ENCODE measurements at places on chromosomes 6 and 20.

GRCh38 chr20:9515741-9516233, 1.4 kb downstream of the LAMP5 start:
- DNase-seq = no peak

DNA sequence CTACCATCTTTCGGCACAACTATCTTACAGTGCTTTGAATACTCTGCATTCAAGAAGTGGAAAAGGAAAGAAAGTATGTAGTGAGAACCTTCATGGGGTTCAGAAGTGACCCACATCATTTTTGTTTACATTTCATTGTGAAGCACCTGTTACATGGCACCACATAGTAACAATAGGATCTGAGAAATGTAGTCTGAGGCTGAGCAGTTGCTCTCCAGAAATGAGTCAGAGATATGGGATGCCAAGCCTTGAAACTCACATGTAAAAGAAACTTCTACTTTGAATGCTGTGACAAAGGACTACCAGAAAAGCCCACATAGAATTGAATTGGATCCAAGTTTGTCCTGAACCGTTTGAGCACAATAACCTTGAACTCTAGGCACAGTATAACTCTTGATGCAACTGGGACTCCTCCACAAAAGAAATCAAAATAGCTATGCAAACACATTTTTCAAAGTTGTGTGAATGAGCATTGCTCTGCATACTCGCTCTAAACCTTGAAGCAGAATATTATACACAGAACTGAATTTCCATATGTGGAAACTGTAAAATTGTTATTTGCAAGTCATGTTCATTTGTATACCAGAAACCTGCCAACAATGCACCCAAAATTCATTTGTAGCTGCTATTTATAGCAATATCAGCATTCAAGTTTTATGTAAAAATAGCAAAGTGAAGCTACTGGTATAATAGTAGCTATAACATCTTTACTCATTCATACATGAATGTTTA, 400.9 kb upstream of the POU3F2 start:
- no peak for DNase-seq

DNA sequence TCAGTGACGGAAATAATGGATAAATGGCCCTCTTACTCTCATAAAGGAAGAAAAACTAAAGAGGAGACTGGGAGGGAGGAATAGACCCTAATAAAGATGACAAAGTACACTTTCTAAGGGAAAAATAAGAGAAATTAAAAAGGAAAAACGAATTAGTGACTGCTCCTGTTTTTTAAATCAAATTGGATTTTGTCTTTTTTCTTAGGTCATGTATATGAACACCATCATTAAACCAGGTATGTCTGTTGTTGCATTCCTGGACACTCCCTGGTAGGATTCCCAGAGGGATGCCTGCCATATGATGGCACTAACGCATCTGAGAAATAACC, 59.4 kb upstream of the BTN3A2 start:
- no peak for DNase-seq

- no peak for DNase-seq
These were observed 41.0 kb downstream of the CCN2 start for GRCh38 chr6:131910219-131910589.

- no peak for DNase-seq
These were observed 5.8 kb upstream of the RRBP1 start for GRCh38 chr20:17687800-17688199.

- DNase-seq = peak; percentile 28
These were observed 20.6 kb upstream of the CSNK2A1 start for GRCh38 chr20:564192-564591.

DNA sequence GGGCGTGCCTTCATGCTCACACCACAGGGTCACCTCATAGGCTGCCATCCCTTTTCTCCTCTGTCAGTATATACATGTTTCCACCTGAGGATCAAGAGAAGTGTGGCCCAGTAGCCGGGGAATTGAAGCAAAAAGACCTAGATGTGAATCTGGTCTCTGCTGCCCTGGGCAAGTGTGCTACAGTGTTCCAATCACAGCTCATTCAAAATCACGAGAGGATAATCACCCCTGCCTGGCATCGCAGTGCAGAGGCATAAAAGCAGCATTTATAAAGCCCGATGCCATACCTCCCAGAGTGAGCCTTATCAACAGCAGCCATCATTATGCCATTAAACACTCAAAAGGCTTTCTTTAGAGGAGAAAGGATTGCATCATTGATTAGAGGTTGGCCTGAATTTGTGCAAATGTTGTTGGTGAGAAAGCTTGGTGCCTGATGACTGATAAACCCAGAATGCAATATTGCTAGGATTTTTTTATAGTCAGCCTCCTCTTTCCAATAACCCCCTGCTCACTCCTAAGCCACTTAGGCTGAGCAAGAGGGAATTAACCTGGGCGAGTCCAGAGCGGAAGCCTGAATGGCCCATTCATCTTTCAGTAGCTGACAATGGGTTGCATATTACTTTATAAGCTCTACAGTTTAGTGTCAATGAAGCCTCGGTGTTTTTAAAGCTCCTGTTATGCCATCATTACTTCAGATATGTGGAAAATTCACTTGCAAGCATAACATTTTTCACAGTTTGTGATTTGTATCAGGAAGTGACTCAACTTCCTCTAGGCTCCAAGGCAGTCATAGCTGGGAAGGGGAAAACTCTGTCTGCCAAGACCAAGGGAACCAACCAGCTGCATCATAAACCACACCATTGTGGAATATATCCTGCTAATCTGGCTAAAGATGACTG, 92.5 kb upstream of the NXT1 start:
- DNase-seq = no peak

- peak; percentile 88 for DNase-seq
These were observed 128.8 kb downstream of the FOXO3 start for GRCh38 chr6:108689272-108690161.

DNA sequence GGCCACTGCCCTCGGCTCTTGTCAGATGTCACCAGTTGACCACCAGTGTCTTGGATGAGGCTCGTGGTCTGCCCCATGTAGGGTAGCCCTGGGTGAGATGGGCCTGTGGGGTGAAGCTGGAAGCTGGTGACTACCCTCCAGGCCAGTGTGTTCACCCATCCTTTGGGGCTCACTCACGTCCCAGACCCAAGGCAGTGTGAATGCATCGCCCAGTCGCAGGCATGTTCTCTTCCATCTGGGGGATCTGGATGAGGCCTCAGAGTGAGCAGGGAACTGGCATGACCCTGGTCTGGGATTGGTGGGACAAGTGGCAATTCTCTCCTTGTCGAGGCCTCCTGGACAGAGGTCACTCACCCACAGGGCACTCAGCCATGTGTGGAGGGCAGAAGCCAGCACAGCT, 120.1 kb upstream of the PHACTR3 start:
- peak; percentile 59 for DNase-seq

DNA sequence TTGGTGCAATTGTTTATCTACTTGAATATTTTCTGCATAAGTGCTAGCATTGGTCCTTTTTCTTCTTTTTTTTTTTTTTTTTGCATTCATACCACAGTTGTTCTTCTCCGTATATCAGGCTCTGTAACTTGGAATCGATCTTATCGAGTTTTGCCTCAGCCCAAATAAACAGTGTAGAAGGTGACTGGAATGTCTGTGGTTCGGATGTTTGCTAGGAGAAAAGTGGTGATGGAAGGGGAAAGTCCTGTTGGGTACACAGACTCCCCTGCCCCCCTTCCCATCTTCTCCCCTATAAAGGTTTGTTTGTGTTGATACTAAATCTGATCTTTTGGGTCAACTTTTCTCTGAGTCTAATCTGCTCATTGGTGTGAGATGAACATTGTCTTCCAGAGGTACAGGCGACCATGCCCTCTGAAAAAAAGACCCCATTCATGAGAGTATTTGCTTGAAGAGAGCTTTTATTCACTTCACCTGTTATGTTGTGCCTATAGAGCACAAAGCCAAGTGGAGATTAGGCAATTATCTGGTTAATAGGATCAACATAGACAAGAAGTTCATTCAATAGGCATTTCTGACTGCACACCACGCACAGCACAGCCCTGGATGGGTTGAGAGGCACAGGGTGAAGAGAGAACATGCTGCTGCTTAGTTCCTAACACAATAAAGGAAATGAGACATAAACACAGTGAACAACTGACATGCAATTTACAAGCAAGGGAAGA, 620.0 kb downstream of the PKHD1 start:
- DNase-seq = no peak

GRCh38 chr20:3847429-3847940, 851 bp downstream of the MAVS start:
- DNase-seq = no peak

- DNase-seq = no peak
These were observed 108.6 kb downstream of the EYA2 start for GRCh38 chr20:47003223-47003622.

DNA sequence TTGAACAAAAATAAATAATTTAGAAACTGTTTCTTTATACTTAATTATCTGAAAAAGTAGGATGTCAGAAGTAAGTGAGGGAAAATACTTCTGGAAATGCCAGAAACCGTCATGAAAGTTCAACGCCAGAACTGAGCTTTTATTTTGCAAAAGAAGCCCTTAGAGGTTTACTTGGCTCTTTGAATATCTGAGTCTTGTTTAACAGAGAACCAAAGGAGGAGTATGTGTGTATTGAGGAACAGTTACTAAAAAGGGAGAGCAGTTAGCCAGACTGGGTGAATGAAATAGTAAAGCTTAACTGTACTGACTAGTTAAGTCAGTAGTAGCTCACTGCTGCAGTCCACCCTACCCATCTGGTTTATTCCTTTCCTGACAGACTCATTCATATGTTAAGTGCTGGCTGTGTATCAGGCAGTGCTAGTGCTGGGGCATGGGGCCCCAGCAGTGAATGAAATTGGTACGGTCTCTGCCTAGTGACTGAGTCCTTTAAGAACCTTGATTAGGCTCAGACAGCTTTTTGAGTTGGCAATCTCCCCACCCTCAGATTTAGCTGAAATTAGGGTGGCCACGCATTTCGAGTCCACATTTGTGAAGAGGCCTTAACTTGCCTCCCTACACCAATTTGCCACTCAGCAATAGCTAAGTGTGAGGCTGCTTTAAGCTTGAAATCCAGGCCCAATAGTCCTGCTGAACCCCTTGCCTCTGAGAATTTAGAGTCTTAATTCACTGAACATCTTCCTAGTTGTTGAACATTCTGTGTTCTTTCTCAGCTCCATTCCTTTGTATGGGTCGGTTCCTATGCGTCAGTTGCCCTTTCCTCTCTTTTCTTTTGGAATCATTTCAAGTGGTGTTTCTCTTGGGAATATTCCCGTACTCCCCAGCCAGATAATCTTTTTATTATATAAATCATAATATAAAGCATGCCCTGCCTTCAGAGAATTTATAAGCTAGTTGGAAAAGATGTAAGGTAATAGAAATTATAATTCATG, 20.2 kb downstream of the MAP3K4 start:
- no peak for DNase-seq

GRCh38 chr6:4108561-4109093, 26.7 kb downstream of the ECI2 start:
- no peak for DNase-seq

GRCh38 chr6:27791182-27791943, 120.8 kb downstream of the OR2B2 start:
- DNase-seq = no peak

GRCh38 chr6:37140145-37140544, 29.8 kb upstream of the PIM1 start:
- DNase-seq = no peak

- no peak for DNase-seq
These were observed 170.6 kb upstream of the THBS2 start for GRCh38 chr6:169424149-169424804.

DNA sequence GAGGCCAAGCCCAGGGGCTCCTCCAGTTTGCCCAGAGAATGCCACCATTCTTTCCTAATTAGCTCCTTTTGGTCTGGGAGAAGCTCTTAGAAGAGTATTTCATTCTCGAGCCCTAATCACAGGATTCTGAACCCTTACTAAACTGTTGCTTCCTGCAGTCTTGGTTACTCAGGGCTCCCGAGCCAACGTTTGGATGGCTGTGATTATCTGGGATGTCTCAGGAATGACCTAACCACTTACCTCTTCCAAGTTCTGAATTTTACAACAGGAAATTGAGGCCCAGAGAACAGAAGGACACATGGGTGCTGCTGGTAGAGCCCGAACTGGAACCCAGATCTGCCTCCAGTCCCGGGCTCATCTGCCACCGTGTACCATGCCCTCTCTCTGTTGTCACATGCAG, 22.2 kb upstream of the PNPLA1 start:
- peak; percentile 70 for DNase-seq

GRCh38 chr20:8898823-8899222, 170.1 kb upstream of the PLCB4 start:
- DNase-seq = no peak

DNA sequence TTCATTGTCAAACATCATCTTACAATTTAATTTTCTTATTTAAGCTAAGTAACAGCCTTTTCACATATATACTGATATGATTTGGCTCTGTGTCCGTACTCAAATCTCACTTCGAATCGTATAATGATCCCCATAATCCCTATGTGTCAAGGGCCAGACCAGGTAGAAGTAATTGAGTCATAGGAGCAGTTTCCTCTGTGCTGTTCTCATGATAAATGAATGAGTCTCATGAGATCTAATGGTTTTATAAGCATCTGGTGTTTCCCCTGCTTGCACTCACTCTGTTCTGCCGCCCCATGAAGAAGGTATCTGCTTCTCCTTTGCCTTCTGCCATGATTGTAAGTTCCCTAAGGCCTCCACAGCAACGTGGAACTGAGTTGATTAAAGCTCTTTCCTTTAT, 25.1 kb upstream of the CMTR1 start:
- no peak for DNase-seq

DNA sequence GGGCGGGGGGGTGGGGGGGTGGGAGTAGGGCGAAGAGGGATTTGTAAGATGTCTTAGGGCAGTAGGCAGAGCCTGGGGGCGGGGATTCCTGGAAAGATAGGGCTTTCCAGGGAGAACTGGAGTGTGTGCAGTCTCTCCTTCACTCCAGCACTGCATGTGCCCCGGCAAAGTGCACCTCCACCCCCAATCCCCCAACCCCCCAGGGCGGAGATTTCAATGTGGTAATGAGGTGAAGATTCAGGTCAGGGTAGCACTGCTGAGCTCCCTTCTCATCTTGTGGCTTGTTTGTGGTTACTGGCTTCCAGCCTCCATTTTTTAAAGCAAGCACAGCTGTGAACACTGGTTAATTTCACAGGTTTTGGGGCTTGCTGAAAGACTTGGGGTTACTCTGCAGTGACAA, 5.9 kb downstream of the TMEM239 start:
- no peak for DNase-seq
